ENCODE measurements at places on chromosomes 3 and 15.
A peak's percentile ranks its signal among the peaks of the same experiment; 100 is the strongest.

DNA sequence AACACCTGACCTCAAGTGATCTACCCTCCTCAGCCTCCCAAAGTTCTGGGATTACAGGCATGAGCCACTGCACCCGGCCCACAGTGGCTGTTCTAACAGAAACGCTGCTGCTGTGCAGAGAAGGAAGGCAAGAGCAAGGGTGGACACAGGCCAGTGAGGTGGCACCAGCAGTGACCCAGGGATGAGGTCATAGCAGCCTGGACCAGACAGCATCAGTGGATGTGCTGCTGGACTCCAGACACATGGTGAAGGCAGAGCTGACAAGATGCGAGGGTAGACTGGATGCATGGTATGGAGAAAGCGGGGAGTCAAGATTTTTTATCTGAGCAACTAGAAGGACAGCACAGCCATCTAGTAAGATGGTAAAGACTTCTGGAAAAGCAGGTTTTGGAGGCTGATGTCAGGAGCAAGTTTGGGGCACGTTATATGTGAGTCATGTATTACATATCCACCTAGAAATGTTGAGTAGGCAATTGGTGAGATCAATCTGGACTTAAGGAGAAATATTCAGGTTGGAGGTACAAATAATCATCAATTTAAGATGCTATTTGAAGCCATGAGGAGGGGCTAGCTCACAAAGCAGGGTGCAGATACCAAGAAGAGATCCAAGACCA is 22.1 kb upstream of the TJP1 start:
- DNase-seq = no peak

DNA sequence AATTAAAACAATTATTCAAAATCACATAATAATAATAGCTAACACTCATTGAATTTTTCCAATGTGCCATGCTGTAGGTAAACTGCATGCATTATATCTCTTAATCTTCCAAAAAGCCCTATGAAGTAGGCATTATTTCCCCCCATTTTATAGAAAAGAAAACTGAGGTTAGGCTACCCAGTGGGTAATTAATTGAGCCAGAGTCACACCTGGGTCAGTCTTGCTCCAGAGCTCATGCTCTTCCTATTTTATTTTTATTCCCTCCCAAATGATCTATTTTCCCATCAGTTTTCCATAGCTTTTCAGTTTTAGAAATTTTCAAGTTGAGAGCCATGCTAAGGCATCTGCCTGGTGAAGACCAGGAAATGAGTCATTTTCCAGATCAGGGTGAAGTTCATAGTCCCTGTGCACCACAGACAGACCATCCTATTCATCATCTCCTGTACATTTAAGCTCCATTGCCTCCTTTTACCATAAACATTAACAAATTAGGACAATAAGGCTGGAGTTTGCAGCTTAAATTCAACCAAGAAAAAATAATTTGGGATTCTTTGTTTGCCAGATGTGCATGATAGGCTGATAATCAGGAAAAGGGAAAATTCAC is 417.3 kb downstream of the OTOL1 start:
- no peak for DNase-seq

DNA sequence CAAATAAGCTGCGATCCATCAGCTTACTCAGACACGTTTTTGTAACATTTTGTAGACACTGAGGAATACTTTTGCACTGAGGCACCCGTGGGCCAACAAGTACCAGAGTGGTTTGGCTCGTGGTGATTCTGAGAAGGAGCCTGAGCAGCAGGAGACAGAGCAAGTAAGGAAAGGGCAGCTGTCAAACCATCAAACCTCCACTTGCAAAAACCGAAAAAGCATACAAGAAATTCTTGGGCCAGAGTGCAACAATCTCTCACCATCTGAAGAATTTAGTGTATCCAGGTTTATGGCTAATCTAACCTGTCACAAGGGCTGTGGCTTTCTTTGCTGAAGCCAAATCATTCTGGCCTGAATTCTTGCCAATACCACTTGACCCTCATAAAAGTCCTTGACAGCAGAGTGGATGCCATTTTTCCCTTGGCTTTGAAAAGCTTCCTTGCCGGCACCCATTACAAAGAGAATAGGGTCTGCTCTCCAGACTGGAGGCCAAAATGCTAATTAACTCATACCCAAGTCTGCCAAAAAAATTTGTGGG is 56.7 kb downstream of the MYO1E start:
- DNase-seq = no peak

DNA sequence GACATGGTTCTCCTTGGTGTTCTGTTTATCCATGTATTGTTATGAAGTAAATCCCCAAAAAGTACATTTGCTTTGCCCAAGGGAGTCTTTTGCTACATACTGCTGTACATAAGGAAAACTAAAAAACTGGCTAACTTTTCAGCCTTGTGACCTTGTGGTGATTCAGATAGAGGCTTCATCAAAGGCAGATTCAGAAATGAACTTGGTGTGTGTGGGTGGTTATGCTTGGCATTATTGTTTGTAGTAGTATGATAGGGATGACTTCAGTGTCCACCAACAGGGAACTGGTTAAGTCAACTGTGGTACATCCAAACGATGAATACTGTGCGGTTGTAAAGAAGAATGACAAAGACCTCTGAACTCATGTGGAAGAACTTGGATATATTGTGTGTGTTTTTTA is 75.6 kb upstream of the CHRNB4 start:
- DNase-seq = no peak

- no peak for DNase-seq
Observed at GRCh38 chr3:180036092-180036670, 556 bp downstream of the PEX5L start.

GRCh38 chr3:120311863-120312794 is 27.1 kb upstream of the GPR156 start:
- no peak for DNase-seq

- no peak for DNase-seq
Observed at GRCh38 chr15:28888900-28889299, 3.1 kb downstream of the APBA2 start.

GRCh38 chr3:130738241-130738640 is 8.4 kb downstream of the PIK3R4 start:
- DNase-seq = no peak

DNA sequence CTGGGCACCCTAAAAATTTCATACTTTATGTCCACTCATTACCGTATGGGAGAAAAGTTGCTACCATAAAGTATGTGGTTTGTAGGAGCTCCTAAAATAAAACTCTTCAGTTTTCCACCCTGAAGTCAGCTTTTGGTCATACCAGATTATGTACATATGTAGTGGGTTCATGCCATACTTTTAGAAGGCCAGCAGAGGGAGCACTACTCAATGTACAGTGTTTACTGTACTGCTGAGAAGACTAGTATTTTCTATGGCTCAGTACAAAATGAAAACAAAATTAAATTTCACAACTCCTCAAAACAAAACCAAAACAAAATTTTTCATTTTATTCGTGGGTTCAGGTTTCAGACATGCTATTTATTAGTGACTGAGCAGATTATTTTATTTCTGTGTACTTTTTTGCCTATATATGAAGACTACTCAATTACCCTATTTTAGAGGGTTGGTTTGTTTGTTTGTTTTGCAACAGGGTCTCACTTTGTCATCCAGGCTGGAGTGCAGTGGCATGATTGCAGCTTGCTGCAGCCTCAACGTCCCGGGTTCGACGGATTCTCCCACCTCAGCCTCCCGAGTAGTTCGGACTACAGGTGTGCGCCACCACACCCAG is 24.3 kb downstream of the NXPE3 start:
- peak; percentile 83 for DNase-seq

GRCh38 chr15:36252146-36252711 is 327.2 kb upstream of the CDIN1 start:
- no peak for DNase-seq

DNA sequence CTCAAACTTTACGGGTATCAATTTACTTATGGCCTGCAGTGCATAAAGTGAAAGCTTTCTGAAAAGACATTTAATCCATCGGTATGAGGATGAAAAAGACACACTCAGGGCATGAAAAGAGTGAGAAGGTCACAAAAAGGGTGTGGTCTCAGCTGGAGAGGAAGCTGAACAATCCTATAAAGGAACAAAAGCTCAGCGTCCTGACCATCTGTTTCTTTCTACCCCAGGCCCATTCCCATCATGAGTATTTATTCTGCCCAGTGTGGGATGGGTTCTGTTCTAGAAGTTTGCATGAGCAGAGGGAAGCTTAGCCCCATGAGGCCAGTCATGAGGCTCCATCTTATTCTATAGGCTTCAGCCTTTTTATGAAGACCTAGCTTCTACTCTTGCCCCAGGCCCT is 144.6 kb downstream of the LPP start:
- no peak for DNase-seq

- no peak for DNase-seq
Observed at GRCh38 chr15:96540283-96540682, 209.8 kb downstream of the NR2F2 start.

GRCh38 chr3:107001635-107002034 is 375.6 kb upstream of the CCDC54 start:
- DNase-seq = no peak

DNA sequence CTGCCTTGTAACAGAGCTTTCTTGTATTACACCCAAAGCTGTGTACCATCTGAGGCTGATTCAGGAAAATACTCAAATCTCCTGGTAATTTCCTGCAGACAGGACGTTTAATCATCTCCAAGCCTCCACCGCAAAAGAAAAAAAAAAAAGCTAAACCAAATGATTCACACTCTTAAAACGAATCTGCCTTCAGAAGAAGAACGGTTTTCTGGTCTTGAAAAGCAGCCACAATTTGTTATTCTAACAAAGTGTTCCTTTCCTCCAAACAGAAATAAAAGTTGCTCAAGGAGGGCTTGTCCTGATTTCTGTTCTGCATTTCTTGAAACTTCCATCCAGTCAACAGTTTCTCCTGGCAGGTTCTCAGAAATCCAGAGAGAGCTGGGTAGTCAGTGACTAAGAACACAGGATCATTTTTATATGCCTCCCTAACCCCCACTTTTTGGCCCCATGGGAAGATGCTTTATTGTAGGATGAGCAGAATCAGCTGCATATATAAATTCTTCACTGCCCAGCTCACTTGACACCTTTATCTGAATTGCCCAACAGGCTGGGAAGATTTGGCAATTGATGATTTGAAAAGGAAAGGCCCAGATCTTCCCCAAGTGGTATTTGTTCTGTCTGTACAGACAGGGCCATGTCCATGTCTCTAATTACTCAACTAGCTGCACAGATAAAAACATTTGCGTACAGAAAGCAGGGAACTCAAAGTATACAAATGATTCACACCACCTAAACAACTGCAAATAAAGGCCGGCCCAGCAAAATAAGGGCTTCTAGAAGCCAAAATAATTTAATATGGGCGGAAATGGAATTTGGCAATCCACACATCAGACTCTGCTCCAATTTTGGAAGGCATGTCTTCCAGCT is 41.0 kb upstream of the PRICKLE2 start:
- no peak for DNase-seq

GRCh38 chr3:173891272-173892100 is 493.9 kb downstream of the NLGN1 start:
- no peak for DNase-seq

- no peak for DNase-seq
Observed at GRCh38 chr3:14514323-14514720, 25.8 kb downstream of the GRIP2 start.

DNA sequence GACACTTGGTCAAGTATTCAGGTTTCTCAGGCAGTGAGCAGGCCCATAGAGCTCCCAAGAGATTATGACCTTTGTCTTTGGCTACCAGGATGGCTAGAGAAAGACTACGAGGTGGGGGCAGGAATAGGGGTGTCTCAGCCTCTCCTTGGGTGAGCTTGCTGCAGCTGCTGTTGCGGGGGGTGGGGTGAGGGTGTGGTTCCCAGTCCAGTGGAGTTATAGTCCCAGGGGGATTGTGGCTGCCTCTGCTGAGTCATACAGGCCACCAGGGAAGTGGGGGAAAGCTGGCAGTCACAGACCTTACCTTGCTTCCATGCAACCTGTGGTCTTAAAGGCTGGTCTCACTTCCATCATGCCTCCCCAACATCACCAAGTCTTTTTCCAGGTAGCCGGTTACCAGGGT is 31.7 kb downstream of the ATP2C1 start:
- no peak for DNase-seq

DNA sequence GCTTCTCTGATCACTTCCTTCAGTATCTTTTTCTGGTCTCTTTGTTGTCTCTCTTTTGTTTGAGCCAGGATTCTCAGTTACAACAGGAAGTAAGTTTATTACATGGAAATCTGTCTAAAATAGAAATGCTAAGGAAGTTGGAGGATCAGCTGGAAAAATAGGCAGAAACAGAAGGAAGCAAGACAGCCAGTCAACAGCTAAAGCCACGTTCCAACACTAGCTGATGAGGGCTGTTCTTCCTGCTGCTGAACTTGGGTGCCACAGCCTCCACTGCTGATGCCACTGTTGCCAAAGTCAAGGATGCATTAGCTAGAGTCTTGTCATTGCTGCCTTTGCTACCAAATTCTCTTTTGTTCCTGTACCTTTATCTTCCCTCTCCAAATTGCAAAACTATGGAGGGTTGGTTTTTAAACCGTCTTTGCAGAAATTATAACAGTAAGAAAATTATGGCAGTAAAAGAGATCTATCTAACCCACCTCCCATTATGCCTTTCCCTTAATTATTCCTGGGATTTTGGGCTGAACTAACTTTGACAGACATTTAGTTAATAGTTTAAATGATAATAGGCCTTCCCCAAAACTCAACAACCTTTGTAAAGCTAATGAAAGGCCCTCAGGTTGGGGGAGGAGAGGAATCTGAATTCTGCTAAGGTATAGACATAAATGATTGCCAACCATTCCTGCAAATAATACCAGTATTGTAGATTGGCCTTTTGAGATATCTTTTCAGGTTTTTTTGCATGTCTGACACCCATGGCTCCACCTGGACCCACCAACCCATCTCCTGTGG is 27.4 kb upstream of the OR5K4 start:
- DNase-seq = no peak
